ENCODE measurements at places on chromosomes 6 and 20. TPM values are rescaled to one million over a fixed set of nuclear protein-coding genes. Genes with fewer than 3 reads are reported as not detected.

PAX1 gene
- 0.30 TPM for polyA plus RNA-seq

DNA sequence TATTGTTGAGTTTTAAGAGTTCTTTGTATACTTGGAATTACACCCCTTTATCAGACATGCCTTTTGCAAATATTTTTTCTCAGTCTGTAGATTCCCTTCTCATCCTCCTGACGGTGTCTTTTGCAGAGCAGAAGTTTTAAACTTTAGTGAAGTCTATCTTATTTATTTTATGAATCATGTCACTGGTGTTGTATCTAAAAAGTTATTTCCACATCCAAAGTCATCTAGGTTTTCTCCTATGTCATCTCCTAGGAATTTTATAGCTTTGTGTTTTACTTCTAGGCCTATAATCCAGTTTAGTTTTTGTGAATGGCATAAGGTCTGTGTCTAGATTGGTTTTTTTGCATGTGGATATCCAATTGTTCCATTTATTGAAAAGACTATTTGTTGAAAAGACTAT lies 271.3 kb downstream of the KIF16B start:
- DNase-seq = no peak

OLIG3 gene
- 3.2 TPM for polyA plus RNA-seq

SLC12A5 gene
- 176 TPM for polyA plus RNA-seq

SPATS1 gene
- polyA plus RNA-seq = 0.51 TPM

THBD gene
- 11.3 TPM for polyA plus RNA-seq

MCM8 gene
- polyA plus RNA-seq = 7.1 TPM

GRCh38 chr6:101539510-101540245 lies 146.2 kb downstream of the GRIK2 start:
- DNase-seq = no peak

UNC5CL gene
- 0.92 TPM for polyA plus RNA-seq

LYRM4 gene
- polyA plus RNA-seq = 37.7 TPM

All from spinal cord (tissue), 10 donors.